ENCODE measurements at places on chromosomes 16 and 17.

- DNase-seq = no peak
These were observed 141.0 kb downstream of the STX8 start for GRCh38 chr17:9434642-9435057.

- no peak for DNase-seq
These were observed 113.8 kb upstream of the SMURF2 start for GRCh38 chr17:64775701-64776570.

DNA sequence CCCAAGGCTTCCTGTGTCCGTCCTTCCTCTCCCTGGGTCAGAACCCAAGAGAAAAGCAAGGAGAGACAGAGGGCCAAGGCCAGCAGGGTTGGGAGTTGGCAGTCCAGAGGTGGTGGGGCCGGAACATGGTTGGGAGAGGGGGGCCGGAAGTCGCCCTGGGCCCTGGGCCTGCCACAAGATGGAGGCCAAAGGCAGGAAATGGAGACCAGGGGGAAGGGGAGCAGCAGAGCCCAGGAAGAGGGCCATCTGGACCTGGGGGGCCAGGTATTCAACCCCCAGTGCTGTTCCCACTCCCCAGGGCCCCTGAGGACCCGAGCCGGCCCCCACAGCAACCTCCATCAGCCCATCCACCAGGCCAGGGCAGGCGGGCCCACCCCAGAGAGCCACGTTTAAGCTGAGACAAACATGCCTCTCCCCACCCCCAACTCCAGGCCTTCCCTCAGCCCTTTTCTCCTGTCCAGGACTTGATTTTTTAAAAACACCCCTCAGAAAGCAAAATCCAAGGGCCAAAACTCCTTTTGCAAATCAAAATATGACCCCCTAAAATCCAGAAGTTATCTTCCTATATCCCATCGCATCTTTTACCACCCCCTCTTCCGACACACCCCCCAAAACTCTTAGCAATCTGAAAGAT, 4.4 kb upstream of the BCL6B start:
- no peak for DNase-seq

DNA sequence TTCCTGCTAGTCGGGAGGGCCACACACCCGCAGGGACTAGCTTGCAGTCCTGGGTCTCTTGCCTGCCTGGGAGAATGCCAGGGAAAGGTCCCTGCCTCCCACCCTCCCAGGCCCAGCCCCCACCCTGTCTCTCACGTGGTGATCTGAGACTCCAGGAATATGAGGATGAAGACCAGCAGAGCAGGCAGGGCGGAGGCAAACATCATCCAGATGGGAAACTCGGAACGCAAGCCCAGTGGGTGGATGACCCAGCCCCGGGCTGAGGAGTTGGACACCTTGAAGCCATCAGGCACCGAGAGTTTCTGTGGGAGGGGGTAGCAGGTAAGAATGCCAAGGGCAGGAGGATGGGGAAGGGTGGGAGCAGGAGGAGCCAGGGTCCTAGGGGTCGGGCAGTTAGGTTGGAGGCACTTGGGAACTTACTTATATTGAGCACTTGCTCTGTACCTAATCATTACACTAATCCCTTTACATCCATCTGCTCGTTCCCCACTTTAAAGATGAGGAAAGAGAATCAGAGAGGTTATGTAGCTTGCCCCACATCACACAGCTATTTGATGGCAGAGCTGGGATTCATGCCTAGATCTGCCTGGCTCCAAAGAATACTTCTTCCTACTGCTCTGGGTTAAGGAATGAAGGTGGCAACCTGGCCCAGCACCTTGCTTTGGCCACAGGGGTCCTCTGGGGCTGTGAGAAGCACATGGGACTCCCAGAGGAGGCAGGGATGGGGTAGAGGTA, 13.4 kb downstream of the SLC4A1 start:
- DNase-seq = no peak

- DNase-seq = no peak
These were observed 5.0 kb upstream of the SNAI3 start for GRCh38 chr16:88691129-88691813.

GRCh38 chr16:787978-788398, at the start of gene RPUSD1:
TSS of gene RPUSD1 (minus strand) at chr16:788381. CDS start at chr16:787737, 644 bp downstream.
- DNase-seq = no peak

- DNase-seq = no peak
These were observed 15.0 kb downstream of the MRM1 start for GRCh38 chr17:36616061-36617029.

DNA sequence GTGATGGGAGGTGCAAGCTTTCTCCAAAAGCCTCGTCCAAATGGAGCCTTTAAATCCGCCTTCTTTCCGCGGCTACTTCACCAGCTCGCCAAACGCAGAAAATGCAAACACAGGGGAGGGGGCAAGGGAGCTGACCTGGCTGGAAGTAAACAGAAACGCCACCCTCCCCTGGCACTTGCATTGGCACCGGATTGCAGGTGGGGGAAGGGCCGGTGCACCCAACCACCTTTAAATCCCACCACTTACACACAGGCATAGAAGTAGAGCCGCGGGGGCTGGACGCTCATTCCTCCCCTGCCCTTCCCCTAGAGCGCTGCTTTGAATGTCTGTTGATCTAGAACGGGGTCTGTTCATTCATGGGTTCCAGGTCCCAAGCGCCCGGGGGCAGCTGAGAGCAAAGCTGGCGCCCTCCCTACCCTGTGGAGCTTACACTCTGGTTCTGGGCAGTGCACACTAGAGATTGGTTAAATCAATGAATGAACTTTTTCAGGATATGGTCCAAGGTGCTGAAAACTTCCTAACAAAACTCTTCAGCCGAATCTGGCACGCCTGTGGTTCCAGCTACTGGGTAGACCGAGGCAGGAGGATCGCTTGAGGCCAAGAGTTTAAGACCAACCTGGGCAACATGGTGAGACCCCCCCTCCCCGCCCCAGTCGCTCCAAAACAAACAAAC, 920 bp upstream of the ZCCHC14 start:
- DNase-seq = no peak

DNA sequence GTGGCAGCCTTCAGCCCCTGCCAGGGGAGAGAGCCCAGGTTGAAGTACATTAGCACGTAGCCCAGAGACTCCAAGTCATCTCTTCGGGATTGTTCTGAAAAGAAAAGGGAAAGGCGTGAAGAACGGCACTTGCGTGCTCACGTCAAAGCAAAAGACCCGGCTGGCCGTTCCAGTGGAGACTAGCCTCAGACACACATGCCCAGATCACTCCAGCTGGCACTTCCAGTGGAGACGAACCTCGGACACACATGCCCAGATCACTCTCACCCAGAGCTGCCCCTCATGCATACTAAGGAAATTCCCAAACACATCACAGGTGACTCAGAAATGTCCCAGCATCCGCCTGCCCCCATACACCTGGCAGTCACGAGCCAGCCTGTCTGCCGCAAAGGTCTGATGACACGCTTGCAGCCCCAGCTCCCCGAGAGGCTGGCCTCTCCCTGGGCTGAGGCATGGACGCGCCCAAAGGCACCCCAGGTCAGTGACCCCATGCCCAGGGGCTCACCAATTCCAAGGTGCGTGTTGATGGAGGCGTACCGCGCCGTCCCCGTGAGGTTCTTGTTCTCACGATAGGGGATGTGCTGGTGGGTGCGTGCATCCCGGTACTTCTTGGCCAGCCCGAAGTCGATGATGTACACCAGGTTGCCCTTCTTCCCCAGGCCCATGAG, 20.9 kb downstream of the CSNK1D start:
- DNase-seq = no peak

GRCh38 chr17:7440113-7440833, 961 bp downstream of the FGF11 start:
- no peak for DNase-seq

GRCh38 chr17:57046749-57047148, 38.3 kb upstream of the AKAP1 start:
- no peak for DNase-seq

DNA sequence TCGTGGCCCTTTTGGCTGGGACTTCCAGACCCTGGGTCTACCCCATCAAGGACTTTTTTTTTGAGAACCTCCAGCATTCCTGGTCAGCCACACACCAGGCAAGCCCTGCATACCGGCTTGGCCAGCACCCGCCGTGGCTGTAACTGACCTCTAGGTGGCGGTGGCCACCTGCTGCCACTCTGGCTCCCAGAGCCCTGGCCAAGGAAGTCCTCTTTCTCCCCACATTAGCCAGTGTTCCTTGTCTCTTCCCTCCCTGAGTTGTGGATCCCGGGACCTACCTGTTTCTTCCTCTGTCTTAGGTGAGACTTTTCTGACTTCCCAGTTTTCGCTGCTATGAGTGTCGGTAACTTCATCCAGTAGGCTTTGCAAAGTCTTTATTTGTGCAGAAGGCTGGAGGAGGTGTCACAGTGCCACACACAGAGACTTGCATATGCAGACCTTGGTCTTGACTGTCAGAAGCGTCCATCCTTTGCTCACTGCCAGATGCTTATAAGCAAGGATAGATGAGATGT, 348.3 kb downstream of the CPPED1 start:
- no peak for DNase-seq

DNA sequence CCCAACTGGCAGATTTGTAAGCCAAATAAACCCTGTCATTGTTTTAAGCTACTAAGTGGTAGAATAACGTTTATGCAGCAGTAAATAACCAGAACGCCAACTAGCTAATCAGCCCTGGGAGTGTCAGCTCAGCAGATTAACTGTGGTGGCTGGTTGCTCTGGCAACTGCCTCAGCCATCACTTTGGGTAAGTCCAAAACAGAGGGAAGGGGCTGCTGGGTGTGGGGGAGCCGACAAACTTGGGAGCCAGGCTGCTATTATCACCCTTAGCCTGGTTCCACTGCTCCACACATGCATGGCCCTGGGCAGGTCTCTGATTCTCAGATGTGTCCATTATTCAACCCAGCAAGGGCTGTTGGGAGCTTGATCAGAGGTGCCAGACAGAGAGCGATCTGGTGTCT, 22.2 kb upstream of the RHOT1 start:
- no peak for DNase-seq

GRCh38 chr16:28001642-28002041, 61.9 kb downstream of the GSG1L start:
- no peak for DNase-seq

DNA sequence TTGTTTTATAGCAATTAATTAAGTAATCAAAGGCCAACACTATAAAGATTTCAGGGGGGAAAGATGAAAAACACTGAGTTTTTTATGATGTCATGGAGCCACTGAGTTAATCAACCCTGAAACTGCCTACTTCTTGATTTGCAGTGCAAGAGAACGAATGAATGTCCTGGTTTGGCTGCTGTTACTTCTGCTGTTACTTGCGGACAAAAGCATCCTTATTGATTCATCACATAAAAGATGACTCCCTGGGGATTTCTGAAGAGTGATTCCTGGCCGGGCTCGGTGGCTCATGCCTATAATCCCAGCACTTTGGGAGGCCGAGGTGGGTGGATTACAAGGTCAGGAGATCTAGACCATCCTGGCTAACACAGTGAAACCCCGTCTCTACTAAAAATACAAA, 10.9 kb upstream of the SPNS3 start:
- DNase-seq = no peak

DNA sequence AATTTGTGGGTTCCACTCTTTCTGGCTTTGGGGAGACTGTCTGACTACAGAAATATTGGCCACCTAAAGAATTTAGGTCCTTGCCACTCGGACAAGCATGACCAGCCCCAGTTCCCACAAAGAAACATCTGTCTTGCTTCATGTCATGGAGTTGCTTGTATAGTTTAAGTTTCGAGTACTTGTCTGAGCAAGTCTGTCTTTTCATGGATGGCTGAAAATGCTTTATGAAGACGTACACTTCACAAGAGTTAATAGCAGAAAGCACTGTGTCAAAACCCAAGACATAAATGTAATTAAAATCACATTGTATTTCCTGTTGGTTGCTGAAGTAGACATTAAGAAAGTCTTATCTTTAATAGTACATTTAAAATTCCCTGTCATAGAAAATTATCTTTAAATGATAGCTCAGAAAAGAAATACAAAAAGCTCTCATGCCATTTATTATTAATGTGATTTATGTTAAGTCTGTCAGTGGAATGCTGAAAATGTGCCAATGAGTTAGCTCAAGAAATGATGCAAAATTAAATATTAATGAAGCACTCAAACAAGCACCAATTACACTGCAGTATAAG, 29.8 kb upstream of the XYLT2 start:
- no peak for DNase-seq

- DNase-seq = no peak
These were observed 10.1 kb downstream of the ULK2 start for GRCh38 chr17:19857640-19858039.

- DNase-seq = no peak
These were observed 12.6 kb downstream of the PHB1 start for GRCh38 chr17:49401971-49402611.

GRCh38 chr16:89106533-89107202, 13.0 kb downstream of the ACSF3 start:
- no peak for DNase-seq

DNA sequence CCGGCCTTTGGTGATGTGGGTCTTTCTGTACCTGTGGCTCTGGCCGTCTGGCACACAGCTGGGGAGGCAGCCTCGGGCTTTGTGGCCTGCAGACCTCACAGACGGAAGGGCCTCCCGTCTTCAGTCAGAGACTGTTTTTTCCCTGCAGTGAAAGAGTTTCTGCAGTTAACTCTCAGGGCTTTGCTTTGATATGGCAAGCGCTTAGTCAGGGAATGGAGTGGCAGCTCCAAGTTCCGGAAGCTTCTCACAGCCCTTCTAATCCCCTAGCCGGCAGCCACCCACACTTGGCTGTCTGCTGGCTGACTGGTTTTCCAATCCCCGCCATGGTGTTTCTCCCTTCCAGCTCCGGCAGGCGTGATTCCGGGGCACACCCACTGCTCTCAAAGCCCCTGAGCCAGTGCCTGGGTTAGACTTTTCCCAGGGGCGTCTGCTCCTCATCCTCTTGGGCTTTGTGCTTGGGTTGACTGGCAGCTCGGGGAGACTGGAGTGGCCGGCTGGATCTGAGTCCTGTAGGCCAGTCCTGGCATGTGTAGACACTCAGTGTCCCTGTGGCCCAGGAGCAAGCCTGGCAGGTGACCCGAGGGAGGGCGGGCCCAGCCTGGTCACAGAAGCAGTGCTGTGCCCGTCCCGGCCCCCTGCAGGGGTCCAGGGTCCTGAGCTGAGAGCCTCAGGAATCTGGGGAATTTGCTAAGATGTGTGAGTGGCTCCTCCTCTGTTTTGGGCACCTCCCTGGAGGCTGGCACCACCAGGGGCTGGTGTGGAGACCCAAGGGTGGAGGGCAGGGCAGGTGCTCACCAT, 29.9 kb downstream of the BAIAP2 start:
- DNase-seq = no peak

DNA sequence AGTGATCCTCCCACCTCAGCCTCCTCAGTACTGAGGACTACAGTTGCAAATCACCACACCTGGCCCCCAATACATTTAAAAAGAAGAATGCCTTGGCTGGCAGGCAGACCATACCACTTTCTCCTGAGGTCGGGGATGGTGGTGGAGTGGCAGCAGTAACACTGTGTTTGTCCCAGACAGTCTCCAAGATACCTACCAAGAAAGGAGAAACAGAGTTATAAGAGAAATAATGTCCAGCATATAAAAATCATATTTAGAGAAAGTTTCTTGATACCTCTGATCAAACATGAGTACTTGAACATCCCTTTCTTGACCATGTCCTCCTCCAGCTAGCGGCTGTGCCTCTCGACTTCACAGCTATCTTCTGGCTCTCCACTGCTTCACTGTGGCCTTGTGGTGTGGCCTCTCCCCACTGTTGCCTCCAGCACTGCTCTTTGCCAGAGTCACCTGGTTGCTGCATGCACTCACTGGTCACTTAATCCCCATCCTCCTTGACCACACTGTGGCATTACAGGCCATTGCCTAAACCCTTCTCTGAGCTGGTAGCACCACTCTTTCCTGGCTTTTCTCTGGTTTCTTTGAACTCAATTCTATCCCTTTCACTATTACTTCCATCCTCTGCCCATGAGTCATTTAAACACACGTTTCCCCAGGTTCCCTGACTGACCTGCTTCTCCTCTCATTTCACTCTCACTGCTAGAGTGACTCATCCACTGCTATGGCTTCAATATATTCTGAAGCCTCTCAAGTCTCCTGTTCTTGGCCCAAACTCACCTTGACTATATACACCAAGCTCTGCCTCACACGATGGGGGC, 45.2 kb downstream of the XPO6 start:
- DNase-seq = no peak

Data from stimulated activated CD8-positive, alpha-beta memory T cell treated with anti-CD3 and anti-CD28 coated beads, Interleukin-15, amount 100 ng/mL, for 4 hours (primary cell).